ENCODE measurements at places on chromosomes 2 and 18. TPM values are rescaled to one million over a fixed set of nuclear protein-coding genes. Genes with fewer than 3 reads are reported as not detected.

Gene PLA2R1
- not detected for total RNA-seq

Gene ABCG5
- total RNA-seq: not detected

Gene LHCGR
- total RNA-seq: not detected

Gene L3MBTL4
- total RNA-seq: 0.80 TPM

Gene REG3A
- total RNA-seq: not detected

Gene ELOA2
- not detected for total RNA-seq

Gene CASP10
- 21.2 TPM for total RNA-seq

DNA sequence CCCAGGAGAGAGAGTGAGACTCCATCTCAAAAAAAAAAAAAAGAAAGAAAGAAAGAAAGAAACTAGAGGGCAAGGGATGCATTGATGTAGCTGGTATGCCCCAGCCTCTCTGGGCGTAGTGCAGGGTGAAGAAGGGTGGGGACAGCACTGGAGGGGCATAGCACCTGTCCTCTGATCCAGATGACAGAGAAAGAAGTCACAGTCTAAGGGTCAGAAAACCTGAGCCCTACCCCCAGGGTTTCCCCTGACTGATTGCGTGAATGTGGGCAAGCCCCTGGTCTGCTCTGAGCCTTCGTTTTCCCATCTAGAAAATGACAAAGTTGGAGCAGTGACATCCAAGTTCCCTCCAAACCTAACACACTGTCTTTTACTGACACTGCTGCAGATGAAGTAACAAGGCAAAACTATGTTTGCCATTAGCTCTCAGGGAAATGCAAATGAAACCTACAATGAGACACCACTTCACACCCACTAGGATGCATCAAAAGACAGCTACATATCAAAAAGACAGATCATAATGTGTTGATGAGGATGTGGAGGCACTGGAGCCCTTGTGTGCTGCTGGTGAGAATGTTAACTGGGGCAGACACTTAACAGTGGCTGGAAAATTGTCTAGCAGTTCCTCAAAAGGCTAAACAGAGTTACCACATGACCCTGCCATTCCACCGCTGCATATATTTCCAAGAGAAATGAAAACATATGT is 19.5 kb upstream of the YWHAQ start:
- DNase-seq: no peak
- no peak overlapping the region for H3K4me3 ChIP-seq
- H3K4me1 ChIP-seq: peaks cover 23% of the 10 kb centered on the region
- no peaks in the 10 kb centered on the region for H3K27me3 ChIP-seq
- no peak overlapping the region for H3K27ac ChIP-seq

- DNase-seq: no peak
- H3K27ac ChIP-seq: no peak overlapping the region
- no peaks in the 10 kb centered on the region for H3K27me3 ChIP-seq
- no peaks in the 10 kb centered on the region for H3K36me3 ChIP-seq
Observed at GRCh38 chr2:25856377-25856776, 21.9 kb downstream of the ASXL2 start.

DNA sequence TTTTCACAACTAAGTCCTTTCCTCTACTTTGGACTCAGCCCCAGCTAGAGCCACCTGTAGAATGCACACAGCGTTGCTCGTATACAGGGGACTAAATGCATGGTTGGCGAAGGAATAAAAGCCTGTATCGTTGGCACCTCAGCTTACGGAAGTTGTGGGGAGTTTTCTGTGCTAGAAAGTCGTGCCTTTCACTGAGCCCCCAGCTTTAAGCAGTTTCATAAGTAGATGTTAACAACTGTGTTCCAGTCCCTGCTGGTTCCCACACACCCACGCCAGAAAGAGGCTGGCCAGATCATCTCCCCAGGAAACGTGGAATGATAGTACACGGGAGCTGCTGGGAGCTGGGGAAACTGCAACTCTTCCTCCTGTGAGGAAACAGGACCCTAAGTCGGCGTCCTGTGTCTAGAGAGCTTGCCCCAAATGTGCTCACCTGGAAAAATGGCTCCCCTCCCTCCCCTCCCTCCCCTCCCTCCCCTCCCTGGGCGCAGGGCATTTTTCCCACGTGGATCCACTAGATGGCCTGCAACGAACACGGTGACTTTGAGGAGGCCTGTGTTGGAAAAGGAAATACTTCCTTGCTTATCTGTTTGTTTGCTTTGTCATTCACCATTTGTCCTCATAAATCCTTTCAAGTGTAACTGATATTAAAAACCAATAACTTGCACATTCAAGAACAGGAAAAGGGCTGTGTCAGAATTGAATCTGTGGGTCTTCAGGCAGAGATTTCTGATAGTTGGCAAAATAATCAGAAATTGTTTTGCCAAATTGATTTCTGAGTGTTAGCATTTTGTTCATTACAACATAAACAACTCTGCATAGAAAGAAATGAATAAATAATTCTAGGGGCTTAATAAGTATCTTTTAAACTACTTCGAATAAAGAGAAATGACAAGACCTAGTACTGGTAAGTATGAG is 43.9 kb upstream of the RFX8 start:
- H3K27ac ChIP-seq: no peak overlapping the region
- H3K36me3 ChIP-seq: no peaks in the 10 kb centered on the region
- no peaks in the 10 kb centered on the region for H3K27me3 ChIP-seq
- no peak for DNase-seq
- no peak overlapping the region for H3K4me3 ChIP-seq

GRCh38 chr18:9749611-9750010 is 41.5 kb downstream of the RAB31 start:
- no peaks in the 10 kb centered on the region for H3K4me1 ChIP-seq
- no peak overlapping the region for H3K27ac ChIP-seq
- no peak overlapping the region for H3K4me3 ChIP-seq
- no peak for DNase-seq
- no peaks in the 10 kb centered on the region for H3K36me3 ChIP-seq

- H3K27ac ChIP-seq: no peak overlapping the region
- H3K4me1 ChIP-seq: peaks cover 22% of the 10 kb centered on the region
- DNase-seq: no peak
- no peaks in the 10 kb centered on the region for H3K27me3 ChIP-seq
- no peak overlapping the region for H3K4me3 ChIP-seq
- H3K36me3 ChIP-seq: peaks cover 2% of the 10 kb centered on the region
Observed at GRCh38 chr18:76434452-76434851, 60.6 kb downstream of the ZNF516 start.

- peaks cover 69% of the 10 kb centered on the region for H3K4me1 ChIP-seq
- peak overlapping the region; percentile 73 for H3K4me3 ChIP-seq
- peak overlapping the region; percentile 96 for H3K27ac ChIP-seq
- no peaks in the 10 kb centered on the region for H3K36me3 ChIP-seq
Observed at GRCh38 chr2:105787376-105788318, 42.9 kb downstream of the NCK2 start.

GRCh38 chr2:7594211-7594610 is 677.0 kb downstream of the RNF144A start:
- DNase-seq: no peak
- peaks cover 7% of the 10 kb centered on the region for H3K4me1 ChIP-seq
- no peaks in the 10 kb centered on the region for H3K36me3 ChIP-seq

- no peaks in the 10 kb centered on the region for H3K36me3 ChIP-seq
- no peak overlapping the region for H3K4me3 ChIP-seq
- no peaks in the 10 kb centered on the region for H3K27me3 ChIP-seq
Observed at GRCh38 chr18:55551227-55551626, 36.8 kb downstream of the TCF4 start.

DNA sequence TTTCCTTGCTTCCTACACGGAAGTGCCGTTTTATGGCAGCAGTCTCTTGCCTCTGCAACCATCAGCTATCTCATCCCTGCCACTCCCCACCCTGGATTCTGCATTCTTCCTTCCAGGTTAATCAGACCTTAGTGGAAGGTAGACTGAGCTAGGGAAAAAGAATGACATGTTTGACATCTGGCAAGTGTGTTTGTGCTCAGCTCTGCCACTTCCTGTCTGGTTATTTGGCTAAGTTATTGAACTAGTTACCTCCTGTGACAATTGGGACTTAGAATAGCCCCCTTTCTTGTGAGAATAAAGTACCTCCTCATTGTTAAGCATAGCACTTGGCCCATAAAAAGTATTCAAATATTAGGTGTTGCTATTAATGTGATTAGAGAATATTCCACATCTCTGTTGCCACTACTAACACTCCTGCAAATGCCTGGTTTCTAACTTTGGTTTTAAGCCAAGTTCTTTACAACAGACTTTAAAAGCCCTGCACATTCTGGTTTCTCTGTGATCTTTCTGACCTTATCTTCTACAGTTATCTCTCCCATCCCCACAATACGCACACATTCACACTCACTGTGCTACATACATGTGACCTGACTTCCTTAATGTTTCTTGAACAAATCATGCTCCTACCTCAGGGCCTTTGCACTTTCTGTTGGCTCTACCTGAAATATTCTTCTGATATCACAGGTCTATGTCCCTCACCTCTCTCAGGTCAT is 10.8 kb upstream of the MAPRE2 start:
- H3K4me1 ChIP-seq: peaks cover 36% of the 10 kb centered on the region
- H3K27ac ChIP-seq: peak overlapping the region; percentile 99
- peaks cover 2% of the 10 kb centered on the region for H3K36me3 ChIP-seq
- no peaks in the 10 kb centered on the region for H3K27me3 ChIP-seq
- H3K4me3 ChIP-seq: peak overlapping the region; percentile 95

DNA sequence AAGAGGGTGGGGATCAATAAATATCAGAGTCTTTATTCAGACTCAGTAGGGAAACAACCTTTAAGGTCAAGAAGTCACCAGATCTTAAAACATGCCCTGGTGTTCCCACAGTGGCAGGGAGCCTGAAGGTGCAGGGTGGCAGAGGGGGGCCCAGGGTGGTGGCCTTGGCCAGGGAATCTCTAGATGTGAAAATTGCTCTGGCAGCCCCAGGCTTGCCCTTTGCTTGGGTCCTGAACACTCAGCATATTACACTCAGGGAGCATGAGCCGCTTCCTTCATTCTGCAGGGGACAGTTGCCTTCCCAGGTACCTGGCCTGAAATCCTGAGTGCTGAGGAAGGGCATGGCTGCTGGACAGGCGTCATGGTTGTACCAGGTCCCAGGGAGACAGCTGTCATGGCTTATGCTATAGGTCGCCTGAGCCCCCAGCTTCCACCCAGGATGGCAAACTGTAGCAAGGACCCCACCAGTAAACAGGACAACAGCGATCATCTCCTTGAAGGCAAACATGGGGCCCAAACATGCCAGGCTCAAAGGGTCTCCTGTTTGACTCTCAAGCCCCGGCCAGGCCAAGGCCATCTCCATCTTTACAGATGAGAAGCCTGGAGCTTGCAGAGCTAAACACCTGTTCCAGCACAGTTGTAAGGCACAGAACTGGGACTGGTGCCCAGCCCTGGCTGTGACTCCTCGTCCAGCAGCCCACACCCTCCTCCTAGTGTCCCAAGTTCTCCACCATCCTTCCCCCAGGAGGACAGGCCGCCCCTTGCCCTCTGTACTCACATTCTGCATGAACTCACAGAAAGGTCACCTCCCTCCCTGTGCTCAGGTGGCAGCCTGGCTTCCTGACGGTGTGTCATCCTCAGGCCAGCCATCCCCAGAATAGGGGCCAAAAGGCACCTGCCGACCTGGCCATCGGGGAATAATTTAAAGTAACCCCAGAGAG is 14.6 kb downstream of the ABCG8 start:
- no peaks in the 10 kb centered on the region for H3K4me1 ChIP-seq
- H3K36me3 ChIP-seq: no peaks in the 10 kb centered on the region
- H3K27ac ChIP-seq: no peak overlapping the region
- DNase-seq: no peak

DNA sequence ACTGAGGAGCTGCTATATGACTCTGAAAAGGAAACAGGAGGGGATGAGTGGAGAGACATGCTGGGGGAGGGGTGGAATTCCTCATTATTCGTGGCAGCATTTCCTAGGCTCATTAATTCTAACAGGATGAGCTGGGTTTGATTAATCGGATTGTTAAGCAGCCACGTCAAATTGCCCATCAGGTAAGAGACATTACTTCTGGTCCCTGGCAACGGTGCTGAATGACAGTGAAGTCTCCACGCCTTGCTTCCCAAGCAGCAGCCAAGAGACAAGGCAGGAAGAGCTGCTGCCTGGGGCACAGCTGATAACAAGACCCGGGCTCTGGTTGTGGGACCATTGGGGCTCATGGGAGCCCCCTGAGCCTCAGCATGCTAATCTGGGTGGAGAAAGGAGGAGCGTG is 86.6 kb downstream of the MARCHF4 start:
- no peaks in the 10 kb centered on the region for H3K36me3 ChIP-seq
- peaks cover 11% of the 10 kb centered on the region for H3K27me3 ChIP-seq
- no peak for DNase-seq
- peaks cover 10% of the 10 kb centered on the region for H3K4me1 ChIP-seq
- no peak overlapping the region for H3K4me3 ChIP-seq

GRCh38 chr2:176095421-176095820 is 2.9 kb downstream of the HOXD13 start:
- H3K4me3 ChIP-seq: no peak overlapping the region
- H3K27ac ChIP-seq: no peak overlapping the region

DNA sequence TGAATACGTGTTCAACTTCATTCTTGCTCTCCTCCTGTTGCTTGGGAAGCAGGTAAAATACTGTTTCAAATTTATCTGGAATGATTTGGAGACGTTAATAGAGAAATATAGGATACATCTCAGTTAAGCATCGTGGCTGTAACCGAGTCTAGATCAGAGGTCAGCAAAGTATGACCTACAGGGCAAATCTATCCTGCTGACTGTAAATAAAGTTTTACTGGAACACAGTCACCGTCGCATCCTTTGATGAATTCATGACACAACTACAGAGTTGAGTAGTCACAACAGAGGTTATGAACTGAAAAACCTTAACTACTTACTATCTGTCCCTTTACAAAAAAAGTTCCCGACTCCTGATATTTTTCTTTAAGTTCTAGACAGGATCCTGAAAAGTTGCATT is 86.6 kb downstream of the SP100 start:
- DNase-seq: no peak
- no peak overlapping the region for H3K27ac ChIP-seq
- H3K27me3 ChIP-seq: no peaks in the 10 kb centered on the region
- peaks cover 18% of the 10 kb centered on the region for H3K36me3 ChIP-seq
- H3K4me3 ChIP-seq: no peak overlapping the region
- peaks cover 5% of the 10 kb centered on the region for H3K4me1 ChIP-seq

Data from T-helper 17 cell (primary cell).